ENCODE measurements at places on chromosomes 1 and 21.

DNA sequence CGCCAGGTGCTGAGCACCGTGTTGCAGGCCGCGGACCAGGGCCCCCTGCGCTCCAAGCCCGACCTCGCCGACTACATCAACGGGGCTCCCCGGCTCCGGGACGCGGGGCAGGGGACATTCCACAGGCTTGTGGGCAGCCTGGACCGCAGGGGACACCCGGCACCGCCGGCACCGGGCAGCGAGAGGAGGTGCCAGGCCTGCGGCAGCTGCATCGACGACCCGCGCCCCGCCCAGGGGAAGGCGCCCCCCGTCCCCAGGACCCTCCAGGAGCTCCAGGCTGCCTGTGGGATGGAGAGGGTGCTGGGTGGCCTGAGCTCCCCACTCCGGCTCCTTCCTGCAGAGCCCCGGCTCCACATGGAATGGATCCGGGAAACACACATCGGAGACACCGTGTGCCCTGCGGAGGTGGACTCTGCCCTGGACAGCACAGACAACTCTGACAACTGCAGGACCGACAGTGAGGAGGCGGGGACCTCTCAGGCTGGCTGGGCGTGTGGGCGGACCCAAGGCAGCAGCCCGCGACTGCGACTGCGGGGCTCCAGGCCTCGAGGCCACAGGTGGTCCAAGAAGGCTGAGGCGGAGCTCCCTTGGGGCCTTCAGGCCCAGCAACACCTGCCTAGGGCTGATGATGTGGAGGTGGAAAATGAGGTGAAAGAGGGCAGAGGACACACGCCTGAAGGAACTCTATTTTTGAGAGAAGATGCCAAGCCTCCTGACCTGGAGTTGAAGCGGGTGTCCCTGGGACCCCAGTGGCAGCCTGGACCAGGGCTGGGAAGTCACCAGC is 22.8 kb downstream of the KIAA1614 start:
- no peak for DNase-seq

- no peak for DNase-seq
Observed at GRCh38 chr1:16420424-16421118, 16.7 kb downstream of the SPATA21 start.

DNA sequence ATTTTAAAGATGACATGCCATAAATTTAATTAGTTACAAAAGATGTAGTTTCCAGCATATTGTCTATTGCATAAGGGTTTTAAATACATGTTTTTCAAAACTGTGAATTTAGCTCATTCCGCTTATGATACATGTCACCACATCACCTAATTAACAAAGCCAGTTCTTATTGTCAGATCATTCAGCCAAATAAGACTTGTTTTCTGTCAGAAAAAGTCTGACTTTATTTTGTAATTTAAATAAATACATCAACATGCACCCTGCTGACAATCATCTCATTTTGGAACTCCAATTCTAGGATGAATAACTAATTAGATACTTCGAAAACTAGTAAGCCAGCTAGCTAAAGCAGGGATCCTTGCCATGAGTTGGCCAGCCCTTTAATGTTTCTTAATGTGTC is 110.9 kb upstream of the APP start:
- DNase-seq: no peak

- no peak for DNase-seq
Observed at GRCh38 chr1:8439015-8439702, 121.2 kb downstream of the SLC45A1 start.

GRCh38 chr1:91124989-91125417 is 103.2 kb upstream of the ZNF644 start:
- no peak for DNase-seq

DNA sequence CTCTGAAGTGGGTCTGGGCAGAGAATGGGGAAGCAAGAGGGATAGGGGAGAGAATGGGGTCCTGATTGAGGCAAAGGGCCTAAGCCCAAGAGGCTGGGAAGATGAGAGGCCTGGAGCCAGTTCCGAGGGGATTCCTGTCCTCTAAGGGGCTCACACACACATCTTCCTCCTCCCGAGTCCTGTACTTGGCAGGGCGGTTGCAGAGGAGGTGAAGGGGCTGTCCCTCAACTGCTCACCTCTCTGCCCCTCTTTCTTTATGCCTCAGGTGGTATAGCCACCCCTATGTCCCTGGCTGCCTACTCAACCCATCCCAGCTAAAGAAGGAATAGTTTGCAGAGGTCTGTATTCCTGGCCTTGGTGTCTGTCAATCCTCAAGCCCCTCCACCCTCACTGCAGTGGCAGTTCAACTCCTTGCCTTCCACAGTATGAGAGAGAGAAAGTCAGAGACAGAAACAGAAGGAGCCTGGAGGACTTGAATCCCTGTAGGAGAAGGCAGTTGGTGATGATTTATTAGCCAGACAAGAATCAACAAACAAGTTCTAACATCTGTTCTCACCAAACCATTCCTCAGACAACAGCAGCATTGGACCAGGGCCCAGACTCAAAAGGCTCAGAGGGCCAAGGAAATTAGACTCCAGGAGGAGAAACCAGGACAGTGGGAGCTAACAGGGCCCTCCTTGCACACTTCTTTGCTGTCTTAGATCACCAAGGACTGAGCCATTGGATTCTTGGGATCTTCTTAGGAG is 10.7 kb downstream of the SH2D2A start:
- peak; percentile 76 for DNase-seq

- DNase-seq: no peak
Observed at GRCh38 chr1:37792943-37793686, 532 bp upstream of the MANEAL start.

- no peak for DNase-seq
Observed at GRCh38 chr1:107061886-107062285, 5.4 kb downstream of the PRMT6 start.

- DNase-seq: no peak
Observed at GRCh38 chr1:2300851-2301606, 72.9 kb downstream of the SKI start.

- no peak for DNase-seq
Observed at GRCh38 chr1:219312967-219313366, 139.3 kb downstream of the LYPLAL1 start.

GRCh38 chr21:31879241-31879650 is 6.4 kb downstream of the HUNK start:
- DNase-seq: no peak

GRCh38 chr21:17818186-17819113 is 706 bp downstream of the C21orf91 start:
- DNase-seq: no peak

- DNase-seq: no peak
Observed at GRCh38 chr21:42850866-42851391, 28.4 kb downstream of the WDR4 start.

DNA sequence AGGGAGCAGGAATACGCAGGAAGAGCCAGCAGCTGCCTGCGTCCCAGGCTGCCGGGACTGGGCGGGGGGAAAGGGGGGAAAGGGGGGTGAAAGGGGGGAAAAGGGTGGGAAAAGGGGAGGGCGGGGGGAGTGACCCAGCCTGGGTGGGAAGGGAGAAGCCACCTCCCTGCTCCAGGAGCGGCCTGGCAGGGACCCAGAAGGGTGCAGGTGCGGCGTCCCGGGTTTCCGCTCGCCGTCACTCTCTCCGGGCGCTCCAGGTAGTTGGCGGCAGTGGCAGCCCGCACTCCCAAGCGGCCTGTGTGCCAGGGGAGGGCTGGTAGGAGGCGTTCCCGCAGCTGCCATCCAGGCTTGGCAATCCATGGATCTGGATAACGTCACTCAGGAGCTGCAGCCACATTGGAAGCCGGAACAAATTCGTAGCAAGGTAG is 141.0 kb upstream of the NGF start:
- no peak for DNase-seq

DNA sequence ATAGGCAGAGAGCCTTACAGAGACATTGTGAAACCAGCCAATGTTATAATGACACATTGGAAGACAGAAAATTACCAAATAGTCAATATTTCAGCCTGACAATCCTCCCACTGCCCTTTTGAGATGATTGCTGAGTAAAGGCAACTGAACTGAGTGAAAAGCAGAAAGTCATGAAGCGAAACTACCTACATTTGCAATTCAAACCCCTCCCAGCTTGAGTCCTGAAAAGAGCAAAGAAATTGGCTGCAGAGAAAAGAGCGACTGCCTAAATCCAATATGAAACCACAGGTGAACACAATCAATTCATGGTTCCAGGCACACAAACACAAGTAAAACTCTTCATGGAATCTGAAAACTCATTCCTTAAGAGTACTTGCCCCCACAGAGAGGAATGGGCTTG is 143.4 kb upstream of the CHRM3 start:
- no peak for DNase-seq

DNA sequence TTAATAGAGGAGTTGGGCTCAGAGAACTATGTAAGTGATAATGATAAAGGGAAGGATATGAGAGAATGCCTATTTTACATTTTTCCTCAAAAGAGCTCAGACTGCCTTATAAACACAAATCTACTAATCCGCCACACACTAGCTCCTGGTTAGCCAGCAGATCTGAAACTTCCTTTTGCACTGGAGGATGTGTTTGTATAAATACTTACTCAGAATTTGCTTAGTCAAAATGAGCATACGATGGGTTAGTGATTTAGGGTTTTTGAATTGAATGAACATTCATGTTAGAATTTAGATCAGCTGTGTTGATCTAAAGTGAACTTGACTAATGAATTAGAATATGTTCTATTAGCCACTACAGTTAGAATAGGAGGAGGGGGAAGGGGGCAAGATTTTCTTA is 9.1 kb upstream of the IER5 start:
- no peak for DNase-seq

GRCh38 chr1:27934818-27935549 is at the start of gene SMPDL3B:
SMPDL3B (plus strand) TSS chr1:27935000; CDS start chr1:27935184, 184 bp downstream.
- DNase-seq: no peak

- DNase-seq: no peak
Observed at GRCh38 chr1:3539707-3540425, 71.4 kb downstream of the MEGF6 start.

DNA sequence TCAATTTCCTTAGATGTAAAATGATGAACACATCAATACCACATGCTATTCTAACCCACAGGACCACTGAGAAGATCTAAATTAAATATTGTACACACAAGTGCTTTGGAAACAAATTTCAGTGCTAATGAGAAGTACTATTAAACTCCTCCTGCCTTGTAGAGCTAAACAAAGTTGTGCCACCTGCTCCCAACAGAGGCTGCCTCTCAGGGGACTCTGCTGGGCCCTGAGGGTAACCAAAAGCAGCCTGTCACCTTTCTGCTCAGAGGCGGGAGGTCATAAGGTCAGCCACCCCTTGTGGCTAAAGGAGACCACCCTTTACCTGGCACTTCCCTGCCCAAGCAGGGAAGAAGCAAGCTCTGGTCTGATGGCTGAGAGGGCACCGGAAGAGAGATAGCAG is 6.3 kb downstream of the SLC9A1 start:
- DNase-seq: no peak

- DNase-seq: no peak
Observed at GRCh38 chr21:25732091-25732760, 2.5 kb downstream of the ATP5PF start.
